Caco-2 (cell line): ENCODE measurements at places on chromosomes 6 and 20. TPM values are rescaled to one million over a fixed set of nuclear protein-coding genes. Genes with fewer than 3 reads are reported as not detected.
A peak's percentile ranks its signal among the peaks of the same experiment; 100 is the strongest.

Gene POM121L2
- total RNA-seq, result not detected in 2 replicates

Gene PACSIN1
- total RNA-seq, result 3.4 and 3.7 TPM in 2 replicates

Gene KCNB1
- 0.09 TPM in 1 of 2 replicates, not detected in the other for total RNA-seq

Gene IRAK1BP1
- total RNA-seq, result 1.7 and 1.8 TPM in 2 replicates

- H3K36me3 ChIP-seq, result no peaks in the 10 kb centered on the region
- DNase-seq, result no peak
- H3K27me3 ChIP-seq, result no peaks in the 10 kb centered on the region
- H3K27ac ChIP-seq, result no peak overlapping the region
- H3K4me3 ChIP-seq, result no peak overlapping the region
- no peaks in the 10 kb centered on the region for H3K4me1 ChIP-seq
Observed at GRCh38 chr6:106141441-106142237, 55.5 kb downstream of the PRDM1 start.

DNA sequence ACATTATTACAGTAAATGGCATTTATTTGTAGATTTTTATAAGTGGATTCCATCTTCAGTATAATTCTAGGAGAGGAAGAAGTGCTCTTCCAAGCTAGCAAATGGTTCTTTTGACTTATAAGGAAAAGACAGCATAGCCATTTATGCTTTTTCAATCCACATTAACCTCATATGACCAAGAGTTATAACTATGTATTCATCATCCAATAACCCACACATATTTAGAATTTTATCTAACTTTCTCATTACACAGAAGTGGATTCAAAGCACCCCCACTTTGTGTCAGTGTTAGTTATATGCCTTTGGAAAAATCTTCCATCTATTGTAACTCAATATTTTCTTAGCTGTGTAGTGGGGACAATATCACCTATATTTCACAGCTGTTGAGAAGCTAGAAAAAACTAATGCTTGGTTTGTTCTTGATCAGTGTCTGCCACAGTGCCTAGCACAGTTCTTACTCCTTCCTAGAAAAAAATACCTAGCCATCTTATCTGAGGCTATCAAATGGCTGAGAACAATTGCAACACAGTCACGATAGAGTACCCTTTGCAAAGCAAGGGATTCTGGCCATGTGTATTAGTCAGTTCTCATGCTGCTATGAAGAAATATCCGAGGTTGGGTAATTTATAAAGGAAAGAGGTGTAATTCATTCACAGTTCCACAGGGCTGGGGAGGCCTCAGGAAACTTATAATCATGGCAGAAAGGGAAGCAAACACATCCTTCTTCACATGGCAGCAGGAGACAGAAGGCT lies 986.3 kb downstream of the TFAP2A start:
- H3K27me3 ChIP-seq, result no peaks in the 10 kb centered on the region
- no peaks in the 10 kb centered on the region for H3K4me1 ChIP-seq
- no peak for DNase-seq

DNA sequence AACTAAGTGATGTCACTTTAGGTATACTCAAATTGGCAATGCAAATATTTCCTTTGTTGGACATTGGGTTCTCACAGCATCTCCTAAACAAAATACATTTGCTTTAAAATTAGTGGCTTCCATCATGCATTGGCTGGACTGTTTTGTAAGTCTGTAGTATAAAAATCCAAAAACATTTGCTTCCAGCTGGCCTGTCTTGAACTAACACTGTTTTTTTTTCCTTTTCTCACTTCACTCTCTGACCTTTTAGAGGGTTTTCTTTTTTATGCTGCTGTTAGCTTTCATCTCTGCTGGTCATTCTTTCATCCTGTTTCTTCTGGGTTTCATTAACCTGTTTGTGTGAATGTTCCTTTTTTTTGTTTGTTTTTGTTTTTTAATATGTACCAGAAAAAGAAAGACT lies 121.7 kb upstream of the MLIP start:
- H3K27ac ChIP-seq, result no peak overlapping the region
- H3K36me3 ChIP-seq, result no peaks in the 10 kb centered on the region
- no peaks in the 10 kb centered on the region; the same call in 1 of the 2 replicates for H3K27me3 ChIP-seq
- H3K4me1 ChIP-seq, result no peaks in the 10 kb centered on the region
- no peak overlapping the region for H3K4me3 ChIP-seq

GRCh38 chr6:39335780-39336545 lies 13.5 kb upstream of the KCNK16 start:
- no peaks in the 10 kb centered on the region; the same call in 1 of the 2 replicates for H3K27me3 ChIP-seq
- no peaks in the 10 kb centered on the region for H3K4me1 ChIP-seq
- no peak overlapping the region for H3K27ac ChIP-seq
- DNase-seq, result no peak
- no peak overlapping the region for H3K4me3 ChIP-seq

GRCh38 chr6:123030282-123030681 lies 34.2 kb downstream of the CLVS2 start:
- DNase-seq, result no peak
- no peaks in the 10 kb centered on the region for H3K36me3 ChIP-seq
- H3K27ac ChIP-seq, result no peak overlapping the region
- no peaks in the 10 kb centered on the region for H3K4me1 ChIP-seq
- H3K4me3 ChIP-seq, result no peak overlapping the region
- H3K27me3 ChIP-seq, result no peaks in the 10 kb centered on the region

GRCh38 chr6:143745166-143746133 lies 67.7 kb downstream of the PHACTR2 start:
- H3K27me3 ChIP-seq, result no peaks in the 10 kb centered on the region
- peaks cover 62% of the 10 kb centered on the region for H3K4me1 ChIP-seq
- peak overlapping the region; percentile 95 for H3K27ac ChIP-seq
- H3K4me3 ChIP-seq, result peak overlapping the region; percentile 21
- H3K36me3 ChIP-seq, result no peaks in the 10 kb centered on the region; the same call in 1 of the 2 replicates

DNA sequence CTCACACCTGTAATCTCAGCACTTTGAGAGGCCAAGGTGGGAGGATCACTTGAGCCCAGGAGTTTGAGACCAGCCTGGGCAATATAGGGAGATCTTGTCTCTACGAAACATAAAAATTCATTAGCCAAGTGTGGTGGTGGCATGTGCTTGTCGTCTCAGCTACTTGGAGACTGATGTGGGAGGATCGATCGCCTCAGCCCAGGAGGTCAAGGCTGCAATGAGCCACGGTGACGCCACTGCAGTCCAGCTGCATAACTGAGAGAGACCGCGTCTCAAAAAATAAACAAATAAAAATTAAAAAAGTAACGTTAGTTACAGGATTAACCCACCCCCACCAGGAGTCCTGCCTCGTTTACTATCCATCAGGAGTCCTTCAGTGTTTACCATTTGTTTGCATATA lies 345.1 kb downstream of the BTBD3 start:
- DNase-seq, result no peak
- no peak overlapping the region for H3K27ac ChIP-seq
- no peaks in the 10 kb centered on the region for H3K4me1 ChIP-seq
- H3K36me3 ChIP-seq, result no peaks in the 10 kb centered on the region

DNA sequence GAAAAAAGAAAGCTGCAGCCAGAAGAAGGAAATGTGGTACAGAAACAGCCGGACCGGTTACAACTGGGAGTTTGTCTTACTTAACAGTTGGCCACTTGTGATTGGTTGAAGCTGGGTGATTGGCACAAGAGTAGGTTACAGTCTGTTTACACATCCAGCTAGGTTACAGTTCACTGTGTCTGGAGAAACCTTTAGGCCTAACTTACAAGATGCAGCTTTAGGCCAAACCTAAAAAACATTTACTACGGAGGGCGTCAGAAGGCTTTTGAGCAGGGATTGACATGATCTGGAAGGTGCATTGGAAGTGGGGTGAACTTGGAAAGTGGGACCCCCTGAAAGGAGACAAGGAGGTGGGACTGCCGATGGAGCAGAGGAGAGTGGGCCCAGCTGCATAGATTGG lies 122.3 kb downstream of the BANF2 start:
- no peaks in the 10 kb centered on the region for H3K36me3 ChIP-seq
- DNase-seq, result peak; percentile 59
- H3K27me3 ChIP-seq, result no peaks in the 10 kb centered on the region
- H3K4me3 ChIP-seq, result no peak overlapping the region
- peak overlapping the region; percentile 65 for H3K27ac ChIP-seq

DNA sequence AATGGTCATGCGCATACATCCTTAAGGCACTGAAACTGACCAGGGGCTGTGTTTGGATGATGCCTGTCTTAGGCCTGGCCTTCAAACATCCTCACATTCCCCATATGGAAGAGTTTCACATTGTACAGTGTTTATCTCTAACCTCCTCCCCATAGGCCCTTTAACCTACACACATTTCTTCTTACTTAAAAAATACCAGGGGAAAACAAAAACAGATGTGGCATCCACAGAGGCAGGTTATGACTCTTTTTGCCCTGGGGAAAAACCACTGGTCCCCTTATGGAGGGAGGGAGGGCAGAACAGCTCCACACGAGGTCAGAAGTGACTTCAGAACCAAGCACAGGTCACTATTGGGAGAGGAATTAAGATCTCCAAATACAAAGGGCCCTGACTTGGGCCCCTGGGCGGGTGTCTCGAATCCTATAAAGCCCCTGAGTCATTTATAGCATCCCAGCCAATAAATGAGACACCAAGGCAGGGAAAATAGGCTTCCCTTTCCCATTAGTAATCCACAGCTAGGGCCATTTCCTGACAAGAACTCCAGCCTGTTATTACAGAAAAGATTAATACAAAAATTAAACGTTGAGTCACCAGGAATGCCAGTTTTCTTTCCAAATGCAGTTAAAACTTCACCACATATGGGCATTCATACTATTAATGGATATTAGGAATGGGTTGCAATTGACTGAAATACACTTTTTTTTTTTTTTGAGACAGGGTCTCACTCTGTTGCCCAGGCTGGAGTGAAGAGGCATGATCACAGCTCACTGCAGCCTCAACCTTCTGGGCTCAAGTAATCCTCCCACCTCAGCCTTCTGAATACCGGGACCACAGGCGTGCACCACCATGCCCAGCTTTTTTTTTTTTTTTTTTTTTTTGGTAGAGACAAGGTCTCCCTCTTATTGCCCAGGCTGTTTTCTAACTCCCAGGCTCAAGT lies 107.2 kb downstream of the ATP9A start:
- peaks cover 51% of the 10 kb centered on the region for H3K4me1 ChIP-seq
- H3K27ac ChIP-seq, result peak overlapping the region; percentile 81
- no peak for DNase-seq
- H3K36me3 ChIP-seq, result peaks cover 7% of the 10 kb centered on the region
- no peak overlapping the region for H3K4me3 ChIP-seq

DNA sequence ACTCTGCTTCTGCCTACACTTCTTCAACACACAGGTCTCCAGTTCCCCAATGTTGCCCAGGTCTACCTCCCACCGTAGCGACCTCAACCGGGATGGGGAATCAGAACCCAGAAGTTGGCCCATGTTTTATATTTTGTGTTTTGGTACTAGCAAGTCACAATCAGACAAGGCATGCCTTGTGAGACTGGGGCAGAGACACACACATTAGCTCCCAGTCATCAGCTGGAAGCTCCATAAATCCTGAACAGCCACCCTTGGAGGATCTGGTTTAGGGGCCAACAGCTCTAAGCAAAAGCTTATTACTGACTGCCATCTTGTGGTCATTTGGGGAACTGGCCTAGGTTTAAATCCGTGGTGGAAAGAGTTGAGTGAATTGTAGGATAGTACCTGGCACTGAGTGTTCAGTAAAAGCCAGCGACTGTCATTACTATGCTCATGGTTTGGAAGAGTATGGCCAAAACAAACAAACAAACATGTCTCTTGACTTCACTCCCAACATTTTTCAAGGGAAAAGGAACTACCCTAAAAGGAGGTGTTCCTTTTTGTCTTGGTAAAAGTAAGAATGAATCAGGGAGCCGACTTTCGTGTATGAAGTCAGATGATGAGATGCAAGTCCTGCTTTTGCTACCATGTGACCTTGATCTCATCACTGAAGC lies 40.5 kb downstream of the PIM1 start:
- no peaks in the 10 kb centered on the region for H3K36me3 ChIP-seq
- no peak overlapping the region for H3K4me3 ChIP-seq
- H3K4me1 ChIP-seq, result peaks cover 4% of the 10 kb centered on the region
- no peaks in the 10 kb centered on the region for H3K27me3 ChIP-seq
- no peak overlapping the region for H3K27ac ChIP-seq
- peak; percentile 76 for DNase-seq

DNA sequence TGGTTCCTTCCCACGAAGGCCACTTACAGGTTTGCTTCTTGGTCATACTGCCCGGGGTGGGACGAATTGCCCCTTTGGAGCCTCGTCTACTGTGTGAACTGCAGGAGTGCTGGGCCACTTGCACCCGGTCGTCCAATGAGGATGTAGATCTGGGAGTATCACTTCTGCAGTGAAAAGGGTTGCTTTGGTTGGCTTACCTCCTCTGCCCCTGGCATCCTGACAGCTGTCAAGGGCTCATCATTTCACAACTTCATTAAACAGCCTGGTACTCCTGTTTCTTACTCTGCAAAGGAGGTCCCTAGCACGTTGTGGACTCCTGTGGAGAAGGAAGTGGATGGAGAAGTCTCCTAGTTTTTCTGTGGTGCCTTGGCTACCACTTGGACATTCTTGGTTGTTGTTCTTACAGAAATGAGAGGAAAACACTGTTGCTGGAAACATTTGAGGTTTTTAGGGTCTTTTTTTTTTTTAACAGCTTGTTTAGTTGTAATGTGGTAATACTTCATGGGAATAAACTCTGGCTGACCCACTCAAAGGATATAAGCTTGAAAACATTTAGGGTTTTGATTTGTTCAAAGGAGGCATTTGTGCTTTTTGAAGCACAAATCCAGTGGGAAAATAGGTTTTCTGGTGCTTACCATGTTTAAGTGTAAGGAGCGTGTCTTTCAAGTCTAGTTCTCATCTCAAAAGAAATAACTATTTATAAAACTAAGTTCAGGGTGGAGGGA lies 60.7 kb downstream of the AKAP12 start:
- no peaks in the 10 kb centered on the region for H3K36me3 ChIP-seq
- H3K4me3 ChIP-seq, result no peak overlapping the region
- no peak overlapping the region for H3K27ac ChIP-seq
- no peaks in the 10 kb centered on the region for H3K4me1 ChIP-seq
- no peak for DNase-seq

GRCh38 chr6:69422475-69422874 lies 374.3 kb downstream of the LMBRD1 start:
- no peaks in the 10 kb centered on the region for H3K4me1 ChIP-seq
- H3K4me3 ChIP-seq, result no peak overlapping the region
- no peak for DNase-seq
- H3K27ac ChIP-seq, result no peak overlapping the region

DNA sequence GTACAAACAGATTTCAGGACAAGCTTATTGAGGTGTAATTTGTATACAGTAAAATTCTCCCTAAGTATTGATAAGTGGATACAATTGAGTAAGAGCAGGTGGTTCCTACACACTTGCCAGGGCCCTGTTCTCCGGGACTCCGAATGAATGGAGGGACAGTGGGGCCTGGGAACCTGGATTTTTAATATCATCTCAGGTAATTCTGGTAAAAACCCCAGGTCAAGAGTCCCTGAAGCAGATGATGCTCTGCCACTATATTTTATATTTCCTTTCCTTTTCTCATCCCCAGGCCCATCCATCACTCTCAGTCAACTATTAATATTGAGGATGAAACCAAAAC lies 104.9 kb downstream of the FYN start:
- H3K4me1 ChIP-seq, result no peaks in the 10 kb centered on the region
- H3K36me3 ChIP-seq, result no peaks in the 10 kb centered on the region
- no peak overlapping the region for H3K4me3 ChIP-seq

- no peaks in the 10 kb centered on the region for H3K36me3 ChIP-seq
- no peak overlapping the region for H3K27ac ChIP-seq
- peaks cover 7% of the 10 kb centered on the region; the same call in 1 of the 2 replicates for H3K4me1 ChIP-seq
- DNase-seq, result no peak
Observed at GRCh38 chr20:38098952-38099351, 65.4 kb downstream of the RPRD1B start.

GRCh38 chr20:59363101-59363500 lies 62.7 kb downstream of the EDN3 start:
- no peaks in the 10 kb centered on the region for H3K27me3 ChIP-seq
- no peak overlapping the region for H3K4me3 ChIP-seq
- H3K36me3 ChIP-seq, result no peaks in the 10 kb centered on the region
- no peaks in the 10 kb centered on the region for H3K4me1 ChIP-seq
- no peak for DNase-seq
